ENCODE measurements at places on chromosomes 1 and 21.

DNA sequence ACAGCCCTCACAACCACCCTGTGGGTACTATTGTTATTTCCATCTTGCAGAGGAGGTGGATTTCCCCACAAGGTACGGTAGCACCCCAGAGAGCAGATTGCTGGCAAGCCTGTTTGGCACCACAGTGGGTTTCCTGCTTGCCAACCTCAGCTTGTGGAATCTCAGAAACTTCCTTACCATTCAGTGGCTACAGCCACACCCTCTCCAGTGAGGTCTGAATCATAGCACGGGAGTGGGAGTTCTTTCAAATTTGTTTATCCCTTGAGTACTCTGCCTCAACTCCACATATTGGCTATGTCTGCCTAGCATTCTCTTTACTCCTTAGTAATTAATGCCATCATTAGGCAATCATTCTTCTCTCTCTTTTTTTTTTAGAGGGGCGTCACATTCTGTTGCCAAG lies 162.1 kb downstream of the PTPRU start:
- no peak for DNase-seq

DNA sequence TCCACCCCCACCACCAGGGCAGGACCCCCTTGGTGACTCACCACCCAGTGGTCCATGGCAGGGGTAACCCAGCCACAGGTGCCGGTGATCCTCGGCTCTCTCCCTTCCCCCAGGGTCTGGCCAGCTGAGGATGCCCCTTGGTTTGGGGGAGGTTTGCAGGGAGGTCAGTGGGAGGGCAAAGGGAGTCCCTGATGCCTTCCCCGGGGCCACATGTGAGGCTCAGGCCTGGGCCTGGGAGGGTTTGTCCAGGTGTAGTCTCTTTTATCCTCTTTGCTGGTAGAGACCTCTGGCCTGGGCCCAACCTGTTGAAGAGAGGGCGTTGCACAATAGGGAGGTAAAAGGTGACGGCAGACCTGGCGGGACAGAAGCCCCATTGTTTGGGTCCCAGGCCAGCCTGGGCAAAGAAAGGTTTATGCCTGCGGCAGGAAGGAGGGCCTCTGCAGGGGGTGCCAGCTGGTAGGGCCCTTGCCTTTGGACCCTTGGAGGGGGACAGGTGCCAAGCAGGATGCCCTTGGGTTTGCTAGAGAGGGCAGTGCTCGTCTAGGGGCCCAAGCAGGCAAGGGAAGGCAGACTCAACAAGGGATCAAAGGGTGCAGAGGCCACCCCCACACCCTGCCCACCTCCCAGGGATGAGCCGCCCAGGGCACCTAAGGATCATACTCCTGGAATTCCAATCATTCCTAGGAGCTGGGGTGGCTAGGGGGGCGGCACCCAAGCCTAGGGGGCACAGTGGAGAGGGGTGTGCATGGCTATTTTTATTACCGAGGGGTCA lies 760 bp upstream of the TINAGL1 start:
- no peak for DNase-seq

DNA sequence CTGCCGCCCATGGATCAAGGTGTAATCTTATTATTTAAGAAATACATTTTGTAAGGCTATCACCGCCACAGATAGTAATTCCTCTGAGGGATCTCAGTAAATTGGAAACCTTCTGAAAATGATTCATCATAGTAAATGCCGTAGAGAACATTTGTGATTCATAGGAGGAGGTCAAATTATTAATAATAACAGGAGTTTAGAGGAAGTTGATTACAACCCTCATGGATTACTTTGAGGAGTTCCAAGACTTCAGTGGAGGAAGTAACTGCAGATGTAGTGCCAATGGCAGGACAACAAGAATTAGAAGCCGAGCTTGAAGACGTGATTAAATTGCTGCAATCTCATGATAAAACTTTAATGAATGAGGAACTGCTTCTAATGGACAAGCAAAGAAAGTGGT lies 280.1 kb downstream of the PTPRC start:
- DNase-seq = no peak

GRCh38 chr1:237154157-237154556 lies 112.2 kb downstream of the RYR2 start:
- no peak for DNase-seq

- DNase-seq = no peak
These were observed 62.4 kb upstream of the SERTAD4 start for GRCh38 chr1:210170220-210170619.

DNA sequence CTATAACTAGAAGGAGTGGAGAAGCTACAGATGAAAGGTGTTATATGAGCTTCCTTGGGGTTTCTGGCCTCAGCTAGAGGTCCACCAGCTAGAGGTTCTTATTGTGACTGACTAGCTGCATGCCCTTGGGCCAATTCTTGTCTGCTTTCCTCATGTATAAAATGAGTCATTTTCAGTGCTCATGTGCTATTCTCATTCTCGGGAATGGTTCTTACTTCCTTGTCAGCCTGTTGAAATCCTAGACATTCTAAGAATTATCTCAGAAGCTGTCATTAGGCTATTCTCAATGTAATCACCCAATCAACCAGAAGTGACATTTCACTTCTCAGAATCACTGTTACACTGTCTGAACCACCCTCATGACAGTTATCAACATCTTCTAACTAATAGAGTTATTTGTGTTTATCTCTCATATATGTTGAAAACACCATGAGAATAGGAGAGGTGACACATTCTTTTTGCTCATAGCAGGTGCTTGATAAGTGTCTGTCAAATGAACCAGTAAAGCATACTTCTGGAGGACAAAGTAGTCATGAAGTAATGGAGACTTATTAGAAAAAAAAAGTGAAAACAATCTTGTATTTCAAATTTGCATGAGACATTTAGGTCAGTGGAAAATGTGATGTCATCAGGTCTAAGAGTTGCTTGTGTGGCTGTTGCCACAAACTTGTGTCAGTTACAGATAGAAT lies 122.8 kb upstream of the IVNS1ABP start:
- DNase-seq = peak; percentile 36

- DNase-seq = no peak
These were observed 225.0 kb downstream of the PBX1 start for GRCh38 chr1:164783778-164784555.

DNA sequence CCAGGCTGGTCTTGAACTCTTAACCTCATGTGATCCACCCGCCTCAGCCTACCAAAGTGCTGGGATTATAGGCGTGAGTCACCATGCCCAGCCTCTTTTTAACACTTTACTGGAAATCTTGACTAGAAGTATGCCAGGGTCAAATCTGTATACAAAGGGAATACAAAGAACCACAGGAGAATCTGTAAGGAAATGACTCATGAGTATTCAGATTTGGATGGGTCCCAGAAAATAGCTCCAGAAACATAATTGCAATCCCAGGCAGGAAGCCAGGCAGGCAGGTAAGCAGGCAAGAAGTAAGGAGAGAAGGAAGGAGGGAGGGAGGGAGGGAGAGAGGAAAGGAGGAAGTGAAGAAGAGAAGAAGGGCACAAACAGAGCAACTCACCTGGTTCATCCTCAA lies 22.8 kb upstream of the TIAM1 start:
- DNase-seq = no peak

- peak; percentile 15 for DNase-seq
These were observed 6.7 kb upstream of the PADI6 start for GRCh38 chr1:17365293-17365692.

GRCh38 chr1:59804301-59804700 lies 10.4 kb upstream of the HOOK1 start:
- no peak for DNase-seq

DNA sequence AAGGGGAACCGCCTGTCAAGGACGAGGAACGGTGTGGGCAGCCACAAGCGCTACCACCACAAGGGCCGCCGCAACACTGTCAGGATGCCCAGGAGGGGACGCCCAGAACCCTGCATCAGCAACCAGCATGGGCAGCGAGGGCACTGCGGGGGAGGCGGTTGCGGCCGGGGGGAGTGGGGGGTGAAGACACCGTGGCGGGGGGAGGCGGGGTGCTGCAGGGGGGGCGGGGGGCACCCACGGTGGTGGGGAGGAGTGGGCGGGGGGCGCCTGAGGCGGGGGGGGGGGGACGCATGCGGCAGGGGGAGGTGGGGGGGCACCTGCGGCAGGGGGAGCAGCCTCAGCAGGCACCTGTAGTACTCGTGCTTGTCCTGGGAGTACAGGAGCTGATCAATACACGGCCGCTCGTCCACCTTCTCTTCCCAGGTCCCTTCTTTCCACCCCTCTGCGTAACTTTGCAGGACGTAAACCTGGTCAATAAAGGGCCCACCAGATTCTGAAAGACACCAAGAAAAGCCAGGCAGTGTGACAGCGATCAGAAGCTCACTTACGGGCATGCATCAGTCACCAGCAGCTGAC lies 4.6 kb downstream of the POFUT2 start:
- DNase-seq = peak; percentile 6

GRCh38 chr1:54791880-54792522 lies 9.1 kb downstream of the TTC22 start:
- peak; percentile 38 for DNase-seq

GRCh38 chr1:248816042-248816851 lies 9.5 kb downstream of the SH3BP5L start:
- no peak for DNase-seq

DNA sequence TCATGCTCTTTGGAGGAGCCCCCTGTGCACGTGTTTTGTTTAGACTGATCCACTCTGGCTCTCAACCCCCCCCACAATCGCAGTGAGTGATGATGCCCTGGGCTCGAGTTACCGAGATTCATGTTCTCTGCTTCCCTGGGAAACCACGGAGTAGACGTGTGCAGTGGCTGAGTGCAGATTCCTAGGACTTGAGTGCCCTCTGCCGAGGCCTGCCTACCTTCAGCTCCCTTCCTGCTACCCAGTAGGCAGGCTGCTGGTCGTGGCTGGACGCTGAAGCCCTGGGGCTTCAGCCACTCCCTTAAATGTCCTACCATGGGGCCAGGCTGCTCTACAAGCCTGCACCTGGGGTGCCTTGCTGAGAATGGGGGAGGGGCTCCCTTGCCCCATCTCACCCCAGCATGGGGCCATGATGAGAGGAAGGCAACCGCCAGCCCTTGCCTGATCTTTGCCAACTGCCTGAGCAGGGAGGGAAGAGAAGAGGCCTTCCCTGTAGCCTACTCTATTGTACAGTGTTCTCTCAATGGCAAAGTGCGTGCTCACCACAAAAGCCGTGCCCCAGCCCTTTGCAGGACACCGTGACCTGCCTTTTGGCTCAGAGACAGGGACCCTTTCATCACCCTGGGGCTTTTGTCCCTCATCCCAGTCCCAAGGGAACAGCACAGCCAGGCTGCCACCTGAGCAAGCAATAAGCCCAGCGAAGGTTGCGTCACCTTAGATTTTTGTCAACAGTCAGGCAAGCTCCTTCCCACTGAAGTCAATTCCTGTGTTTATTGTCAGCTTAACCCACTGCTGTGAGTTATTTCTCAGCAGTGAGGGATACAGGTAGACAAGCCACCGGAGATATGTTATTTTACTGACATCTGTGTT lies 4.1 kb upstream of the GRIK3 start:
- DNase-seq = no peak

GRCh38 chr1:164703463-164703862 lies 144.5 kb downstream of the PBX1 start:
- DNase-seq = no peak

DNA sequence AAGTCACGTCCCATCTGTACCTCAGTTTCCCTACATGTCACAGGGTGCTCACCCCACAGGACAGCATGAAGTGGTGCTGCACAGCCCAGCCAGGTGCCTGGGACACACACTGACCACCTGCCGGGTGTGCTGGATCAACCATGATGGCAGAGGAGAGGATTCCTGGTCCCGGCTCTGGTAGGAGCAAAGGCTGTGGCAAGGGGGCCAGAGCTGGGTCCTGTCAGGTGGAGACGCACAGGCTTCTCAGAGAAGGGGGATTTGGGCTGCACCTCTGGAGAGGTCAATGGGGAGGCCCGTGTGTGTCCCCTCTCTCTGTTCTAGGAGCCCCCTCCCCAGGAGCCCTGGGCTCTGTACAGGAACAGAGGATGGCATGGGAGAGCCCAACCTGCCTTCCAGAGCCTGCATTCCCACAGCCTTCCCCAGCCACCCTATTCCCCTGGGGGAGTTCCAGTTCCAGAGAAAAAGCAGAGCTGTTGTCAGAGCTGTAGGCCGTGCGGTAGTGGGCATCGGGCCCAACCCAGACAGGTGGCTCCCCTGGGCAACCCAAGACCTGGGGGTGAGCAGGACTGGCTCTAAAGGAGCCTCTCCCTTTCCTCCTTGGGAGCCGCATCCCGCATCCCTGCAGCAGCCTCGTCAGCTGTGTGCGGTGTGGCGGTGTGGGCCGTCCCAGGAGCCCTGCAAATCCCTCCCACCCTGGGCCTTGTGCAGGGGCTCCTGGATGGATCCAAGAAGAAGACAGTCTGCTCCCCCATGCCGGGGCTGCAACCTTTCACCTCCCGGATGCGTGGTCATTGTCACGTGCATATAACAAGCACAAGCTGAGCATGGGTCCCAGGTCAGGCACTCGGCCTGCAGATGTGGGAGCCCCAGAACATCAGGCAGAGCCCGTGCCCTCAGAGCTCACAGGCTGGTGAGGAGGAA lies 2.9 kb upstream of the TFF3 start:
- DNase-seq = no peak

GRCh38 chr1:198162091-198162767 lies 5.4 kb downstream of the NEK7 start:
- DNase-seq = peak; percentile 28

DNA sequence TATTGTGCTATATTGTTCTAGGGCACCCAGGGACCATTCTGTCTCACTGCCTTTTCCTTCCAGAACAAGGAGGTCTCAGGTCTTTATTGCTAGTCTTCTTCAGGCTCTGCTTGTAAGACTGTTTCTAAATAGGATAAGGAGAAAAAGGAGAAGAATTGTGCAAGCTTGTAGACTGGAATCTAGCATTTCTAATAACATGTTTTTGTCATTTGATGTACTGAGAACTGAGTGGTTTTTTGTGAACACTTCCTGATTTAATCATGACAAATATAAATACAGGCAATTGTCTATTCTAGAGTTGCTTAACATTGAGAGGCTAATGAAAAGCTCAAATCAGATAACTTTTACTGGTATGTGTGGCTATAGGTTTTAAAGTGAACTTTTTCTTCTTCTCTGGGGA lies 77.6 kb downstream of the CLIC4 start:
- DNase-seq = no peak

- no peak for DNase-seq
These were observed 65.4 kb downstream of the FAM163A start for GRCh38 chr1:179808503-179808902.

DNA sequence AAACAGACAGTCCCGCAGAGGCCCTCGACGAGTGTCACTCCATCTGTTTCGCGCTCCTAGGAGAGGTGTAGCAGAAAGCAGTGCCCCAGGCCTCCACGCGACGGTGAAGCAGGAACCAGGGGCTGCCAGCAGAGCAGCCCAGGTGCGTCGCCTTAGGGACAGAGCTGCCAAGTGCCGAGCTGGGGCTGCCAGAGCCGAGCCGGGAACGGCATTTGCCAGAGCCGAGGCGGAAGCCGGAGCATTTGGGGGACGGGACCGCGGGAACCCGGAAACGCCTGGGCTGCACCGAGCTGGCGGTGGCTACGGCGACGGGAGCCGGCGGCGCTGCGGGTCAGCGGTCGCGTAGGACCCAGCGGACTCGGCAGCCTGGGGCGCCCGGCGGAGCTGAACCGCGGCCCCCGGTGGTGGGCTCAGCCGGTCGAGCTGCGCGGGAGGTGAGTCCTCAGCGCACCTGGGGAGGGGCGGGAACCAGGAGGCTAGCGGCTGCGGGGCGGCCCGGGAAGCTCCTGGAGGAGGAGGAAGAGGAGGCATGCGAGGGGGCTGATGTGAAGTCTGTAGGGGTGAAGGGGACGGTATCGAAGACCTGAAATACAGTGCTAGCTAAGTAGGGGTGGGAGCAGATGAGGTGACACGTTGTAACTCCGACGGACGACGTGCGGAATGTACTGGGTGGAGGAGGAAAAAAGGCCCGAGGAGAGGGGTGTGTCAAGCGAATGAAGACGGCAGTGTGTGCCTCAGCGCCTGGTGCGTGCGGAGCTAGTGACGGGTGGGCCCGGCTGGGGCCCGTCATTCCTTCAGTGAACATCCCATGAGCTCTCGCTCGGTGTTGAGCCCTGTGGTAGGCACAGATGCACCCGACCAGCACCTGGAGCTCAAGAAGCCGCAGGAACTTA lies at the start of gene SLC35A3:
Gene SLC35A3, plus strand, starts transcription at position 268 of the 893 bp plus-strand sequence. CDS start 23,559 bp downstream, outside the sequence.
- peak; percentile 80 for DNase-seq

Measured in CD4-positive, alpha-beta T cell treated with Interleukin-4 for 1 hour (primary cell).